ENCODE measurements at places on chromosomes 2 and 18.
A peak's percentile ranks its signal among the peaks of the same experiment; 100 is the strongest.

- DNase-seq, result no peak
These were observed 56.7 kb upstream of the ZNF236 start for GRCh38 chr18:76765649-76766048.

DNA sequence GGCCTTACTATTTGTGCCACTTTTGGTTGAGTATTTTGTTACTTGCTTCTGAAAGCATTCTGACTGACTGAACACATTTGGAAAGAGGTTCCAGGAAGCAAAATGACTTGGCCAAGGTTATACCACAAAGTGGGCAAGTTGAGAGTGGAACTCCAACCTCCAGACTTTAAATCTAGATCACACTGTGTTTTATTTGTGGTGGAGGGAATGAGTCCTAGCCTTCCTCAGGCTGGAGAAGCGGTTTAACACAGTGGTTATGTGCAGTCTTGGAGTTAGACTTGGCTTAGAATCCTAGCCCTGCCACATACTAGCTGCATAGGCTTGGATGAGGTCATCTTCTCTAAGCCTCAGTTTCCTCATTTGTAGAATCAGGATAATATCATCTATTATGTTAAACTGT, 33.4 kb downstream of the PLEKHM3 start:
- no peak for DNase-seq

GRCh38 chr2:215621381-215621780, 185.5 kb upstream of the FN1 start:
- no peak for DNase-seq

- DNase-seq, result no peak
These were observed 4.1 kb downstream of the DSG3 start for GRCh38 chr18:31451625-31452024.

DNA sequence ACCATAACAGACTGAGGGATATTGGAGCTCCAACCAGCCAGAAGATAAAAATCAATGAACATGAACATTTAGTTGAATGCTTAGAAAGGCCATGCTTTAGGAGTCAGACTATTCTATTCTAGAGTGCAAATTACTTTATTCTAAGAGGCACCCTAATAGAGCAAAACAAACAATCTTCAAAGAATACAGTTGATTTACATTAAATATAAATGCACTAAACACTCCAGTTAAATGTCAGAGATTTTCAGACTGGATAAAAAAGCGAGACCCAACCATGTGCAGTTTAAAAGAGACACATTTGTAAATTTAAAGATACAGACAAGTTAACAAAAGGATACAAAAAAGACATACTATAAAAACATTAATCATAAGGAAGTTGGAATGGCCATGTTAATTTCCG, 214.0 kb upstream of the SMAD7 start:
- no peak for DNase-seq

- DNase-seq, result no peak
These were observed 280.9 kb upstream of the ZSWIM2 start for GRCh38 chr2:187129868-187130267.

GRCh38 chr2:19409046-19409445, 50.6 kb upstream of the OSR1 start:
- peak; percentile 64 for DNase-seq

DNA sequence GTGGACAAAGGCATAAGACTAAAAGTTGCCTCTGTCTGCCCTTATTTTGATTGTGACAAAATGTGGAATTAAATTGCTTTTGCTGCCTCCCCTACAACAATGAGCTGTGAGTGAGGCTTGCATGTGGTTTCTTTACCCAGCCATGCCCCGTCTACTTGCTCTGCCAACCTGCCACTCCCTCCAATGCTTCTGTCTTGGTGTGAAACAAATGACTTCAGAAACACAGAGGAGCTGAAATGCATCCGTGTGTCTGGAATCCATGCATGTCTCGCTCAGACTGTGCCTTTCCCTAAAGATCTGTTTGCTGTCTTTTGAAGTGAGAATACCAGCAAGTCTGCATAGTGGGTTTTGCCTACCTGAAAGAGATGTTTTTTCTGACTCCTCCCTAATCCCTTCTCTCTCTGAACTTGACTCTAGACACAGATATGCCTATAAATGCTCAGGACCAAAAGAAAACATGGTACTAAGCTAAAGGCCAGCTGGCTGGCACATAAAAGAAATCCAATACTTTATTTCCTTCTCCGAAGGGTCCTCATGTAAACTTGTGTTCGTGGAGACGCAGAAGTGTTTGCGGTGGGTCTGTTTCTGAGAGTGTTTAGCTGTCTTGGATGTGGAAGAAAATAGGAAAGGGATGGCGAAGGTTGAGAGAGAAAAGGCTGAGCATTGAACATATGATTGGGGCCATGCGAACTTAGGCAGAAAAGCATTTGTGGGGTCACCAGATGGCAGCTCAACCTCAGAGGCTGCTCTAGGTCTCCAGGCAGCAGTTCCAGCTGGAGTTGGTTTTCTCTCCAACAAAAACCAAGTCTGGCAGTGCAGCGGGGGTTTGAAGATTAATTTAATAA, 120.5 kb downstream of the CCBE1 start:
- no peak for DNase-seq

DNA sequence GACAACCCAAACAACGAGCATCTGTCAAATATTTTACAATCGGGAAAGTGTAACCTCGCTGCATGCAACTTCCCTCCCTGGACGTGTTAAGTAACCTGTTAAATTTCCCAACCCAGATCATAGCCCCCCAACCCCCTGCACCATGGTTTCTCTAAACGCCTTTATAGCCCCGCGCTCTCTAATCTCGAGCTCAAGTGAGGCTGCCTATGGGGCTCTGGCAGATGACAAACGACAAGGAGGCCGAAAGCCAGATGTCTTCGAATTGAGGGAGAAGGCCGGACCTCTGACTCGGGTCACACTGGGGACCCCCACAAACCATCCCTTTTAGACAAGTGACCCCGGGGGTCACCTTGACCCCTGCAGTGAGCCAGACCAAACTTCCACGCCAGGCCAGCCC, 526 bp downstream of the COX7A2L start:
- no peak for DNase-seq

- DNase-seq, result no peak
These were observed 11.4 kb downstream of the CRYGD start for GRCh38 chr2:208112969-208113368.

DNA sequence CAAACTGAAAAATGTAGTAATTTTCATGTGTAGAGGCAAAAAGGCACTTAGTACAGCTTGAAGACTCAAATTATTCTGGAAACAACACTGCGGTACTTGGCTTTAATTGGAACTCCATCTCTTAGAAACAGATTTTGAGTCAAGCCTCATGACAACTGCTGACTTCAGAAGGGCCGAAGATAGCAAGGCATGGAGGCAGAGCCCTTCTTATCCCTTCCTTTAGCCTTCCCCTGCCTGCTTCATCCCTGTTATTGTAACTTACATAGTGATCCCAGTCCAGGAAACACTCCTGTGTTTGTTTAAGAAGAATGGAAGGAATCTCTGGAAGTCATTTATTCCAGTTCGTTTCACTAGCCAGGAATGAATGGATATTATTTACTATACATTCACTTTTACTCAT, 110.9 kb upstream of the FAM98A start:
- DNase-seq, result no peak

DNA sequence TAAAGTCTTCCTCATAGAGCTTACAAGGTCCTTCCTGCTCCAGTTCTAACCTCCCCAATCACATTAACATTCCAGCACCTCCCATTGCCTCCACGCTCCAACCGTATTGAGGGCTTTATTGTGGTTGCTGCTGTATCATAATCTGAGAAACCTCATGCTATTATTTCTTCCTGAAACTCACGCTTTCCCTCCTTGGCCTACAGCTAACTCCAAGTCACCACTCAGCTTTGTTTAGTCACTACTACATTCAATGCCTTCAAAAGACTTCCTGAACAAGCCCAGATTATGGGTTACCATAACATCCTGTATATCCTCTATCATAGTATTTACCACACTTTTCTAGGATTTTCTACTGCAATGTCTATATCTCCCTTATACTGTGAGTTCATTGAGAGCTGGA, 230.4 kb downstream of the IKZF2 start:
- no peak for DNase-seq

DNA sequence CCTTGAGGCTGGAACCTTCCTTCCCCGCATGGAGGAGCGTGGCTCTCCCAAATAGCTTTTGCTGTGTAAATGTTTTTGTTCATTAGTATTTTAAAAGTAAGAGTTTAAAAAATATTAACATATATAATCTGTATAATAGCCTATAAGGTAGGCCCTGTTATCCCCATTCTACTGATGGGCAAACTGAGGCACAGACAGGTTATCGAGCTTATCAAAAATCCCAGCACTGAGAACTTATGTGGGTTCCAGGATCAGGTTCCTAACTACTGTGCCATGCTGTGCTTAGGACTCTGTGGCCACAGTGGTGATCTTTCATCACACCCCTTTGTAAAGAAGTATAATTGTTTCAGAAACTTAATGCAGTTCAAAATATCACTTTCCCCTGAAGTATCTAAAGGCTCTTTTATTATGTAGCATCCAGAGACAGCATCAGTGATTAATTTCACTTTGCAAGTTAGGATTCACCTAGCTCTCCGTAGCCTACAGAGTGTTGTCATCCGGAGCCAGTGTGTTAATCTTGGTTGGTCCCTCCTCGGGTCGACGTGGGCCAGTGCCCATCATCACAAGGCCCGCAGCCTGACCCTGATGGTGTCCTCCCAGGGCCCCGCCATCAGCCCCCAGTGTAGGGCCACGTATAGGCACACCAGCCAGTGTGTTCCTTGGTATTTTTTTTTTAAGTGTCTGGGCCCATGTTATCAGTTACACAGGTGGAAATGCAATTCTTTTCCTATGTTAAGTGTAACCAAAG, 28.7 kb downstream of the CABLES1 start:
- DNase-seq, result no peak
